ENCODE measurements at places on chromosomes 12 and 14. TPM values are rescaled to one million over a fixed set of nuclear protein-coding genes. Genes with fewer than 3 reads are reported as not detected.

Gene GLRX5
- total RNA-seq: 38.6 TPM

Gene ABCD2
- not detected for total RNA-seq

Gene CNTN1
- 0.27 TPM for total RNA-seq

Gene AJUBA
- 90.8 TPM for total RNA-seq

Gene TAS2R10
- 0.34 TPM for total RNA-seq

Gene A2M
- 5.1 TPM for total RNA-seq

Gene FAM216A
- total RNA-seq: 5.7 TPM

Gene NFE2
- total RNA-seq: 0.17 TPM

Gene OVCH1
- total RNA-seq: not detected
